ENCODE measurements at places on chromosomes 6 and 20. TPM values are rescaled to one million over a fixed set of nuclear protein-coding genes. Genes with fewer than 3 reads are reported as not detected.

GRCh38 chr6:48078120-48078519 lies 32.9 kb downstream of the PTCHD4 start:
- H3K36me3 ChIP-seq, result no peaks in the 10 kb centered on the region
- H3K27ac ChIP-seq, result no peak overlapping the region
- H3K27me3 ChIP-seq, result no peaks in the 10 kb centered on the region
- DNase-seq, result no peak
- no peaks in the 10 kb centered on the region for H3K4me1 ChIP-seq

CTAGE9 gene
- not detected for total RNA-seq

SLC44A4 gene
- not detected for total RNA-seq

DNA sequence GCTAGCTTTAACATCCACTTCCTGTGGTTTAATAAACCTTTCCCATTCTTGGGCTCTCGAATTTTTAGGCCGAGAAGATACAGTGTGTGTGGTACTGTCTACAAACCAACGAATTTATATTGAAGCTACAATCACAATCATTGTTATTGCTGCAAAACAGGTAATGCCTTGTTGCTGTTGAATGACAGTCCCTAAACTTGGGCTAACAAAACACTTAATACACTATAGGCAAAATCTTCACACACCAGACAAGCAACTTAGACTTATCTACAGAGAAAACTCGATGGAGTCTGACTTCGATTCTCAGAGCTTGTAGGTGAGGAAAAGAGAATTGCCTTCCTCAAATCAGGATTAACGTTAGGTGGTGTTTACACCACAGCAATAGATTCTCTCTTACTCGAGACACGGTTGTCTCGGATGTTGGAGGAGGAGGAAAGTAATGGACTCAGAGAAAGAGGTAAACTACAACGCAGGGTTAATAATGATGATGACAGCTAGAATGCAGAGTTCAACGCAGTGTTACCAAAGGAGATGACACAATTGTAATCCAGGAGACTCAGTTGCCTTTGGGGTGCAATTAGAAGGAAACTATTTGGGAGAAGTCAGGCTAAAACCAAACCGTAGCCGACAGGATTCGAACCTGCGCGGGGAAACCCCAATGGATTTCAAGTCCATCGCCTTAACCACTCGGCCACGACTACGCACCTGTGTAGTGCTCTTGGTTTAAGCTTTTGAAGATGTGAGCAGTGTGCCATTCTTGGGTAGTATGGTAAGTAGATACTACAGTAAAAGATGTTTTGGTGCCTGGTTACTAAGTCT lies 32.5 kb upstream of the ZNF184 start:
- H3K4me3 ChIP-seq, result no peak overlapping the region
- H3K27me3 ChIP-seq, result no peaks in the 10 kb centered on the region
- DNase-seq, result no peak
- no peaks in the 10 kb centered on the region for H3K36me3 ChIP-seq
- peaks cover 6% of the 10 kb centered on the region for H3K4me1 ChIP-seq

WASF1 gene
- 4.7 TPM for total RNA-seq

RAET1L gene
- total RNA-seq, result not detected

MCHR2 gene
- total RNA-seq, result not detected

DNA sequence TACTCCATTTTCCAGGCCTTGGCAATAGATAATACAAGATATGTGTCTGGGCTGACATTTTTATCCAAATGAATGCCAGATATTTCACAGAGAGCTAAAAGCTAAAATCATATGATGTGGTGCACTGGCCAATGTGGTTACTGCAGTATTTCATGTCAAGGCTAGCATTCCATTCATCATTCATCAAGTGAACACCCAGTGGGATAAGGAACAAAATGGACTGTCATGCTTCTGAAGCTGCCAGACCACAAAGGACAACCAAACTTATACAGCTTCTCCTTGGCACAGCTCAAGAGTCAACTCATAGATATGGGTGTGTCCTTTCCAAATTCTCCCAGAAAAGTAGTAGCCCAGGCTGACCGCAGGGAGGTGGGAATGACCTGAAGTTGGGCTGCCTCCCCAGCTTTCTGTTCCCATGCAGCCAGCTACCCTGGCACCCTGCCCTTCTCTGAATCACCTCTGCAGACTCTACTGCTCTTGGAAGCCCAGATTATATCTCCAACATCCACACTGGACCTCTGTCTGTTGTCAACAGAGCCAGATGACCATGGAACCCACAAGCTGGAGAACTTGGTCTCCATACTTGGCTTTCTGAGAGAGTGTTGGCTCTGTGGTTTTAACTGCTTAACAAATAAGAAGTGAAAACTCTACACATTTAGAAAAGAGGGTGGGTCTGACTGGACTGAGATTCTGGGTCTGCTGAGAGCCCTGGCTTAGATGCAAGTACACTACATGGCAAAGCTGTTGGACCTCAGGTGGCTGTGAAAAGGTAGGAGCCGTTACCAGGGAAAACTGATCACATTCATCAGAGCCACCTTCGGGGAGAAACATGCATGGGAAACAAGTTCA lies 122.8 kb downstream of the ALDH8A1 start:
- no peak for DNase-seq
- no peaks in the 10 kb centered on the region for H3K36me3 ChIP-seq
- H3K27ac ChIP-seq, result no peak overlapping the region
- no peaks in the 10 kb centered on the region for H3K27me3 ChIP-seq

DNA sequence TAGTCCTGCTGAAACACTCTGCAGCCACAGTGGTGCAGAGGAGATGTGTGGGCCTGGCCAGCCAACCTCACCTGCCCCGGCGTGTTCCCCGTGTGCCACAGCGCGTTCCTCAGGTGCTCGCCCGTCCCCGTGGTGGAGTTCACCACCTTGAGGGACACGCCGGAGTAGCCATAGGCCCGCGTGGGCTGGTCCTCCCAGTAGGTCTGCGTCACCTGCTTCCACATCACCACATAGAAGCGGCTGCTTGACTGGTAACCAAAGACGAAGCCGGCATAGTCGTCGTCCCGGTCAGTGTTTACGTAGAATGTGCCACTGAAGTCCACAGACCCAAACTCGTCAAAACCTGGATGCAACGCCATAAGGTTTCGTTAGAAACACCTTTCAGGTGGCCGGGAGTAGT lies 31.5 kb downstream of the THBS2 start:
- H3K4me3 ChIP-seq, result no peak overlapping the region
- DNase-seq, result no peak
- no peaks in the 10 kb centered on the region for H3K4me1 ChIP-seq

- H3K36me3 ChIP-seq, result no peaks in the 10 kb centered on the region
- no peak overlapping the region for H3K27ac ChIP-seq
Observed at GRCh38 chr6:57195457-57195856, 23.3 kb downstream of the BAG2 start.

BMP6 gene
- 0.56 TPM for total RNA-seq

PLN gene
- total RNA-seq, result 0.20 TPM

ARG1 gene
- not detected for total RNA-seq

DUSP15 gene
- not detected for total RNA-seq

DNA sequence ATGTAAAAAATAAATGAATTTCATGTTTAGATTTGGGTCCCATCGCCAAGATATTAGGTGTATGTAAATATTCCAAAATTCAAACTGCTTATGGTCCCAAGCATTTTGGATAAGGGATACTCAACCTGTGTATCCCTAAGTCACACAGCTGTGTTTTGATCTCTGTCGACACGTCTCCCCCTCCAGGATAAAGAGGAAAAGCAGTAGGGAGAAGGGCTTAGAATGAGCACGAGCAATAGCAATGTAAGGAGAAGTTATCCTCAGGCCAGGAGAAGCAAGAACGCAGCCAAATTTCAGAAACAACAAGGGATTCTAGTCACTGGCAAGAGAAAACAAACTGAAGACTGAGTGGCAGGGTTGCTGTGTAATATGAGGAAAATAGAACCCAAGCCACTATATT lies 181.2 kb downstream of the AIG1 start:
- H3K36me3 ChIP-seq, result no peaks in the 10 kb centered on the region
- DNase-seq, result no peak
- no peaks in the 10 kb centered on the region for H3K27me3 ChIP-seq

DNA sequence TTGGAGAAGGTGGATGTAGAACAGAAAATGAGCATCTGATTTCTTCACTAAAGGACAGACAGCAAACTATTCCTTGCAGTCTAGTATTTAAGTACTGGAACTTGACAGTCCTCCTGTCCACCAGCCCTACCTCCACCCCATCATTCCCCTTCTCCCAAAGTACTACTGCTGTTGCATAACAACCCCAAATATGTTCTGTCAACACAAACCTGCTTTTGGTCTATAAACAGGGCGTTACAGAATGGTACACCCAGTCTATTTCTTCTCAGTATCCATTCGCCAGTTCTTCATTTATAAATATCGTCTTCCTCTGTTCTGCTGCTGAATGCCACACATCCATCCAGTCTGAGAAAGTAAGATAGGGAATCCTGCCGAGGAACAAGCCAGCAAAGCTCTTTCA lies 27.7 kb upstream of the SLC22A1 start:
- no peak overlapping the region for H3K4me3 ChIP-seq
- H3K27ac ChIP-seq, result no peak overlapping the region
- H3K4me1 ChIP-seq, result no peaks in the 10 kb centered on the region
- H3K27me3 ChIP-seq, result no peaks in the 10 kb centered on the region

HRH3 gene
- total RNA-seq, result not detected

FOXF2 gene
- not detected for total RNA-seq

C6orf47 gene
- total RNA-seq, result 32.8 TPM

PKIB gene
- total RNA-seq, result 0.86 TPM

ANGPT4 gene
- not detected for total RNA-seq

CLVS2 gene
- not detected for total RNA-seq

GRCh38 chr20:11195899-11196558 lies 522.2 kb upstream of the JAG1 start:
- no peaks in the 10 kb centered on the region for H3K27me3 ChIP-seq
- no peak overlapping the region for H3K27ac ChIP-seq
- no peak overlapping the region for H3K4me3 ChIP-seq
- no peaks in the 10 kb centered on the region for H3K36me3 ChIP-seq
- DNase-seq, result no peak

DNA sequence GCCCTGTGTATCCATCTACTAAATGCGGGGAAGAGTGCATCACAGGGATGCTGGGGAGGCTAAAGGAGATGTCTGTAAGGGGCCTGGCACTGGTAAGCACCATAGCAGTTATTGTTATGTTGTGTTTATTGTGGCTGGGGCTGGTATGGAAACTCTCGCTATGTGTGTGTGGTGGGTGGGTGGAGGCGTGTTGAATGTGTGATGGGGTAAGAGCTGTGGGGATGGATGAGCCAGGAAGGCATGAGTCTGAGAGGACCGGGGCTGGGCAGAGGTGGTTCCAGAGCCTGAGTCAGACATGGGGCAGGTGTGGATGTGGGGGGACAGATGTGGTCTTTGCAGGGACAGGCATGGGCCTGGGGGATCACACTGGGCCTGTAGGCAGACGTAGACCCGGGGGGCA lies 88.1 kb downstream of the GRM4 start:
- no peak overlapping the region for H3K27ac ChIP-seq
- H3K36me3 ChIP-seq, result no peaks in the 10 kb centered on the region
- no peak for DNase-seq
- no peaks in the 10 kb centered on the region for H3K27me3 ChIP-seq
- H3K4me3 ChIP-seq, result no peak overlapping the region

MRPL18 gene
- 39.8 TPM for total RNA-seq

DNA sequence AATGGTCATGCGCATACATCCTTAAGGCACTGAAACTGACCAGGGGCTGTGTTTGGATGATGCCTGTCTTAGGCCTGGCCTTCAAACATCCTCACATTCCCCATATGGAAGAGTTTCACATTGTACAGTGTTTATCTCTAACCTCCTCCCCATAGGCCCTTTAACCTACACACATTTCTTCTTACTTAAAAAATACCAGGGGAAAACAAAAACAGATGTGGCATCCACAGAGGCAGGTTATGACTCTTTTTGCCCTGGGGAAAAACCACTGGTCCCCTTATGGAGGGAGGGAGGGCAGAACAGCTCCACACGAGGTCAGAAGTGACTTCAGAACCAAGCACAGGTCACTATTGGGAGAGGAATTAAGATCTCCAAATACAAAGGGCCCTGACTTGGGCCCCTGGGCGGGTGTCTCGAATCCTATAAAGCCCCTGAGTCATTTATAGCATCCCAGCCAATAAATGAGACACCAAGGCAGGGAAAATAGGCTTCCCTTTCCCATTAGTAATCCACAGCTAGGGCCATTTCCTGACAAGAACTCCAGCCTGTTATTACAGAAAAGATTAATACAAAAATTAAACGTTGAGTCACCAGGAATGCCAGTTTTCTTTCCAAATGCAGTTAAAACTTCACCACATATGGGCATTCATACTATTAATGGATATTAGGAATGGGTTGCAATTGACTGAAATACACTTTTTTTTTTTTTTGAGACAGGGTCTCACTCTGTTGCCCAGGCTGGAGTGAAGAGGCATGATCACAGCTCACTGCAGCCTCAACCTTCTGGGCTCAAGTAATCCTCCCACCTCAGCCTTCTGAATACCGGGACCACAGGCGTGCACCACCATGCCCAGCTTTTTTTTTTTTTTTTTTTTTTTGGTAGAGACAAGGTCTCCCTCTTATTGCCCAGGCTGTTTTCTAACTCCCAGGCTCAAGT lies 107.2 kb downstream of the ATP9A start:
- DNase-seq, result no peak
- H3K36me3 ChIP-seq, result no peaks in the 10 kb centered on the region
- no peaks in the 10 kb centered on the region for H3K27me3 ChIP-seq
- H3K4me3 ChIP-seq, result no peak overlapping the region
- H3K4me1 ChIP-seq, result no peaks in the 10 kb centered on the region
- H3K27ac ChIP-seq, result no peak overlapping the region

- H3K4me1 ChIP-seq, result peaks cover 8% of the 10 kb centered on the region
- H3K36me3 ChIP-seq, result no peaks in the 10 kb centered on the region
- H3K4me3 ChIP-seq, result no peak overlapping the region
- DNase-seq, result no peak
- H3K27me3 ChIP-seq, result no peaks in the 10 kb centered on the region
- H3K27ac ChIP-seq, result no peak overlapping the region
Observed at GRCh38 chr6:33868141-33868540, 64.3 kb upstream of the MLN start.

TSPO2 gene
- total RNA-seq, result not detected

GRCh38 chr20:50101887-50102286 lies 11.1 kb downstream of the UBE2V1 start:
- no peaks in the 10 kb centered on the region for H3K36me3 ChIP-seq
- H3K4me1 ChIP-seq, result peaks cover 17% of the 10 kb centered on the region
- no peak overlapping the region for H3K27ac ChIP-seq
- H3K27me3 ChIP-seq, result no peaks in the 10 kb centered on the region
- no peak for DNase-seq
